ENCODE measurements at places on chromosomes 2 and 18.

GRCh38 chr2:236576087-236576486 lies 6.5 kb downstream of the ACKR3 start:
- no peak for DNase-seq

GRCh38 chr2:81266106-81266505 lies 961.6 kb upstream of the LRRTM1 start:
- DNase-seq = no peak

- no peak for DNase-seq
These were observed 1.8 kb downstream of the ZFP36L2 start for GRCh38 chr2:43224571-43225092.

DNA sequence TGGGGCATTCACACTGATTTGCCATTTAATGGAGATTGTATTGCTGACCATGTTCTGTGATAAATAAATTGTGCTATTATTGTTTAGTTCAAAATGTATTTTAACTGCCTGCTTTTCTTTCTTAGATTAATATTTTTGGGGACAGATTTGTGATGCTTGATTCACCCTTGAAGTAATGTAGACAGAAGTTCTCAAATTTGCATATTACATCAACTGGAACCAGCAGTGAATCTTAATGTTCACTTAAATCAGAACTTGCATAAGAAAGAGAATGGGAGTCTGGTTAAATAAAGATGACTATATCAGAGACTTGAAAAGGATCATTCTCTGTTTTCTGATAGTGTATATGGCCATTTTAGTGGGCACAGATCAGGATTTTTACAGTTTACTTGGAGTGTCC lies 1.8 kb downstream of the DNAJC10 start:
- DNase-seq = no peak

- DNase-seq = no peak
These were observed 37.2 kb upstream of the SLC8A1 start for GRCh38 chr2:40488927-40489677.

DNA sequence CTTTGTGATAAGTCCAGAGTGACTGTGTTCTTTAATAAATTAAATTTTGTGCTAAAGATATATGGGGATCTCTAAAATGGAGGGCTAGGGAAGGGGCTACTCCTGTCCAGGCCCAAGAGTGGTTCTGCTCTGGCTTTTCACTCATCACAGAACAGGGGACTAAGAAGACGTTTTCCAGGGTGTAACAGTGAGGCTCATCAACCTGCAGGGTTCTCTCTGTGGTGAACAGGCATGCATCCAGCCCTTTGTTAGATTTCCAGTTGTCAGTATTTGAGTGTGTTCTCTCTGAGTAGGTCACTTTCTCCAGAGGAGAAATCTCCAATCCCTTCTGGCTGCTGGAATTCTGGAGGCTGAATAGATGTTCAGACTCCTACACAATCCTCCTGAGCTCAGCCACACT lies 408.9 kb downstream of the PLCL1 start:
- no peak for DNase-seq

DNA sequence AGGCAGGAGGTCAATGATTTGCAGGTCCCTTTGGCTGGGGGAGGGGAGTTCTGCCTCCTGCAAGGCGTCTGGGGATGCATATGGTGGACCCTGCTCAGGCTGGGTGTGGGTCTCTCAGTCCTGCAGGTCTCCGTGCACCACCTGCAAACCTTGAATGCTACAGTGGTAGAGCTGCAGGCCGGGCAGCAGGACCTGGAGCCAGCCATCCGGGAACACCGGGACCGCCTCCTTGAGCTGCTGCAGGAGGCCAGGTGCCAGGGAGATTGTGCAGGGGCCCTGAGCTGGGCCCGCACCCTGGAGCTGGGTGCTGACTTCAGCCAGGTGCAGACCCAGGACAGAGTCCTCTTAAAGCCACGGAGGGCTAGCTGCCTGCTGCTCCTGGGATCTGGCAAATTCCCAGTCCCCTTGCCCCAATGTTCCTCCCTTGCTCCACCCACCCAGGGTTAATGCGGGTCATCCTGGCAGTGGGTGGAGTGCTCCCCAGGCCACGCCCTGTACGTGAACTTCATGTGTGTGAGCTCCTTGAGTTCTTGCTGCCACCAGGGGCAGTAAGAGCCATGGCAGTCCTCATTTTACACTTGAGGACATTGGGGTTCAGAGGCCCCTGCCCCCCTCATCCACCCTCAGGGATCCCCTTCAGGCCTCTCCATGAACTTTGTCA lies 3.1 kb downstream of the PROM2 start:
- DNase-seq = no peak

GRCh38 chr2:55033076-55033742 lies 17.0 kb downstream of the RTN4 start:
- no peak for DNase-seq

- DNase-seq = no peak
These were observed 2.1 kb downstream of the SPOPL start for GRCh38 chr2:138503652-138504051.

- no peak for DNase-seq
These were observed 715.8 kb upstream of the ID2 start for GRCh38 chr2:7966032-7966431.

DNA sequence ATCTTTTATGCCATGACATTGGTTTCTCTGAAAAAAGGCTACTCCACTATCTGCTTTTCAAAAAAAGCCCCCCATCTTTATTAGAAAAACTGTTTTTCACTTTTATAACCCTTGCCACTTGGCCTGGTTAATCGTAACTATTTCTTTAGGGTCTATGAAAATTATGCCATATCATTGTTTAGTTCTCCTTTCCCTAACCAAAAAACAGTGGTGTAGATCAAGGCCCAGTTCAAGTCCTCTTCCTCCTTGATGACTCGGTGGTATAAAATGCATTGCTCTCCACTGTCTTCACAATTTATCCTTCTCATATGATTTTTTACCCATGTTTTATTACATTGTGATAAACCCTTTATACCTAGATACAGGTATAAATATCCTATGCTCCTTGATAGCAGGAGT lies 205.5 kb downstream of the ZNF521 start:
- no peak for DNase-seq

DNA sequence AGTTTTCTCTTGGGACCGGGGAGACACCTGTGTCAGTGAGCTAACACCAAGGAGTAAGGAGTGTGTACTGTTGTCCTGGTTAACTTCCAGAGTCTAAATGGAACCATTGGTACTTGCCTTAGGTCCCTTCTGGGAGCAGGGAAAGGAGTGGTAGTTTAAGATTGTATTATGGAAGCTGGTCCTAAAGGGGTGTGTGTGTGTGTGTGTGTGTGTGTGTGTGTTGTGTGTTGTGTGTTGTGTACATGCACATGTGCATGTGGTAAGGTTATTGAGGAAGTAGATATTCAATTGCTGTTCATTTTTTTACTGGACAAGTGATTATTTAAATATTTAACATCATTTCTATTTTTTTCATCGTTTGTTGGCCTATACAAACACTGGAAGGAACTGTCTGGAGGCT lies 1.4 kb downstream of the APLF start:
- DNase-seq = no peak

GRCh38 chr2:171016125-171016524 lies 87.1 kb downstream of the GORASP2 start:
- no peak for DNase-seq

DNA sequence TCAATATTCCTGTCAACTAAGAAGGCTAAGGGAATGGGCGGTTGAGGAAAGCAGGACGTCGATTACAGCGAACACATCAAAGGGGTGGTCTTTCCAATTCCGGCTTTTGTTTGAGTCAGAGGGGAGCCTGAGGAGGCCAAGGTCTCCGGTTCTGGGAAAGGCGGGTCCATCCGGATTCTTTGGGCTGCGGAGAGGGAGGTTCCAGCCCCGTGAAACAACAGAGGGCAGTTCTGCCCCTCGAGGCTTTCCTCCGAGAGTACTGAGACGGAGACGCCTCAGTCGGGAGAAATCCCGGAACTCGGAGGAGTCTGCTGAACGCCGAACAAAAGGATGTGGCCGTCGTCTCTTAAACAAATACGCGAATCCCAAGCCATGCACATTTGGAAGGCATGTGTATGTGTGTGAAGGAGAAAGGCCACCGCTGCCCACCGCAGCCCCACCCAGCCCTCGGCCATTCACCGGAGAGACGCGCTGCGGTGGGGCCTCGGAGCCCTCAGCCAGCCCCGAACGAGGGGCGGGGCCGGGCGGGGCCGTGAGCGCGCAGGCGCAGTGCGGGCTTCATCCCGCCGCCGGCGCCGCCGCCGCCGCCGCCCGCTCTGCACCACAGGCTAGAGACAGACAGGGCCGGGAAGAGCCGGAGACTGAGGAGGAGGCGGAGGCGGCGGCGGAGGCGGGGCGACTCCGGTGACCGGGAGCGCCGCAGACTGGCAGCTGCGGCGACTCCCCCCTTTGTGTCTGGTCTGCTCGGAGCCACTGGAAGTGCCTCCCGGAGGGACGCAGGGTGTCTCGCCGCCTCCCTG lies at the start of gene BMPR2:
TSS of gene BMPR2 (plus strand) at position 719 of the 800 bp plus-strand sequence. CDS start 1,148 bp downstream, outside the sequence.
- peak; percentile 87 for DNase-seq

DNA sequence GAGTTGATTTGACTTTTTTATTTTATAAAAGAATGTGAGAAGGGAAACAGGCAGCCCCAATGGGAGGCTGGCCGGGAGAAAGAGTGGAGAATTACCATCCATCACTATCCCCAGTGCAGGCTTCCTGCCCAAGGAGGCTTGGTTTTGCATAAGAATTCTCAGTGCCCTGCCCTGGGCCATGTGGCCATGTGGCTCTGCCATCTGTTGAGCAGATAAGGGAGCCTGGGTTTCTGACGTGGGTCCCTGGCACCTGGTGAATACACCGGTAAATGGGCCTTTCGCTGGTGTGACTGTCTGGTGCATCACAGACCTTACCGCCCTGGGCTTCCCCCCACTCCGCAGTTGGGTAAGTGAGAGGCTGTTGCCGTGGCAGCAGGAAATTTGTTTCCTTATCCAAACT lies 54.5 kb upstream of the TMEM163 start:
- DNase-seq = no peak

- no peak for DNase-seq
These were observed 136.9 kb downstream of the SEPTIN10 start for GRCh38 chr2:109476641-109477441.

DNA sequence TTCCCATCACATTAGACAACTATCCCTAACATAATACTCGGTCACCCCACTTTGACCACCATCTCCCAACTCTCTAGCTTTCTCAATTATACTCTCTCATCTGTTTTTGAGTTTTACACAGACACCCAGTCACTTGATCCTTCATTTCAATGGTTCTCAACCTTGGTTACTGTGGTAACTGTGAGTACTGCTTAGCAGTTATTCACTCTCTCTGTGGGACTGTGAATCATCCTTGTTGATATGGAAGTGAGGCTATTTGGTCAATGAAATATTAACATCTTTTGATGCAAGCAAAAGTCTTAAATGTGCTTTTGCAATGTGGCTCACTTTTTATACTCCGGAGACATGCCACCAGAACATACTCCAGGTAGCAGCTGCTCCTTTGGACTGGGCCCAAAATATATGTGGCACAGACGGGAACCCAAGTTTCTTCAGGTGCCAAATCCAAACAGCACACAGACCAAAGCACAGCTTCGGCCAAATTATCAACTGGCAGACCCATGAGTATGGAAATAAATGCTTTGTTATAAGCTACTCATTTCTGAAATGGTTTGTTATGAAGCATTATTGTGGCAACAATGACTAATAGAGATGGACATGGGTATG lies 75.0 kb upstream of the SLC25A52 start:
- no peak for DNase-seq

DNA sequence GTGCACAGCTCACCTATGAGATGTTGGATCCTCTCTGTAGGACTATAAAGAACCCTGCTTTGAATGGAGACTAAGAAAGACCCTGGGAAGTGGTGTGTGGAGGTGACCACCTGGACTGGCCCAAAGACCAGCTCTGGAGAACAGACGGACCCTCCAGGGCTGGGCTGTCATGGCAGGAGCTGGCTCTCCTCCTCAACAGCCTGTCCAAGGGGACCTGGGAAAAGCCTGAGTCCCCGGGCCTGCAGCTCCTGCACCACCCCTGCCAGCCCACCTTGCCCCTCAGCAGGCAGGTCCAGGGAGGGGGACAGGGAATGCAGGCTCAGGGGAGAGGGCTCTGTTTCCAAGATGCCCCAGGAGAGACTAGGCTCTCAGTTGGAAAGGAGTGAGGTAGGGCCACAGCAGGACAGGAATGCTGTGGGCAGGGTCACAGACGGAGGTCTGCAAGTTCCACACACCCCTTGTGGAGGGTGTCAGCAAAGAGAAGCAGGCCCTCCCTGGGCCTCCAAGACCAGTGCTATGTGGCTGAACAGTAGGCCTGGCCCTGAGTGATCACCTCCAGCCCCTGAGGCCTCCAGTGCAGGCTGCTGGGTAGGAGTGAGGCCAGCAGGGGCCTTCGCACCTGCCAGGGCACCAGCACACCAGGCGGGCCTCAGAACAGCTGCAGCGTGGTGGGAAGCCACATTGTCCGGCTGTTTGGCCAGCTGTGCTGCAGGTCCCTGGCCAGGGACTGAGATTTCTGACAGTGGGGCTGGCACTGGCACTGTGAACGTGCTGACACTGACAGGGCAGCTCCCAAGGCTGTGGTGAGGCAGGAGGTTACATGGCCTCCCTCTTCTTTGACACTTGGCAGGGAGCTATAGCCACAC lies 86.4 kb upstream of the OTOS start:
- peak; percentile 8 for DNase-seq

DNA sequence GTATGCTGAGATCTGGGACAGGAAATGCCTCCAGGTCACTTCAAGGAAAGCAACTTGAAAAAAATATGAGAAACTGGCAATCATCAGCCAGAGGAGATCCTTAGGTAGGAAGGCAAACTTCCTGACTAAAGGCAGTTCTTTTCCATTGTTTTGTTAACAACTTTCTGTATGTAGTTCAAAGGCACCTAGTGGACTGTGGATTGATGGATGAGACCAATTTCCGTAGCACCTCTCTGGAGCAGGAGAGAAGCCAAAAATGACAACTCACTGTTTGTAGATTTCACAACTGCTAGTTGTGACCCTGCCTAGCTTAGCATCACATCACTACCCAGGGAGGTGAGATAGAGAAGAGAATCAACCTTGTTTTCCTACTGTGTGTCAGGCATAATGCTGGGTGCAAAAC lies 21.8 kb upstream of the NOSTRIN start:
- DNase-seq = no peak

DNA sequence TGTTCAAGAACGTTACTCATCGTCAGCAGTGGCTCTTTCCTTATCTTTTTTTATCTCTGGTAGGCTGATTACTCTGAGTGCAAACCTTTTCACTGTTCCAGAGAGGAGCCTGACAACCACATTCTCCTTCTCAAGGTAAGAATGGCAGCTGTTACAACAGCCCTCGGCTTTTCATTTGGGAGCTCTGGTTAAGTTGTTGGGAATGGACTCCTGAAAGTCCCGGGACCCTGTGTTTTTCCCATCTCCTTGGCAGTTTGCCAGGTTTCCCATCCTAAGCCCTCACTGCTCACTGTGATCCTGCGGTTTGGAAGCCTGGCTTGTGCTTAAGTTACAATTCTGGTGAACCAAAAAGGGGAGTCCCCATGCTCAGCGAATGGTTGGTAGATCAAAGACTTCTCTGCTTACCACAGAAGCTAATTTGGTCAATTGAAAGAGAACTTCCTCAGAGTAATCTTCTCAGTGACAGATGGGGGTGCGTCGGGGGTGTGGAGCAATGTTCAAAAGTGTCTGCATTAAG lies 122.3 kb downstream of the LYPD6B start:
- DNase-seq = no peak

GRCh38 chr2:179412112-179412511 lies 147.5 kb upstream of the SESTD1 start:
- DNase-seq = no peak

- no peak for DNase-seq
These were observed 37.3 kb upstream of the TANK start for GRCh38 chr2:161122772-161123530.

Measured in progenitor cell of endocrine pancreas (in vitro differentiated cells).